Hepatocyte (in vitro differentiated cells): ENCODE measurements at places on chromosomes 12 and 14. TPM values are rescaled to one million over a fixed set of nuclear protein-coding genes. Genes with fewer than 3 reads are reported as not detected.
A peak's percentile ranks its signal among the peaks of the same experiment; 100 is the strongest.

DNA sequence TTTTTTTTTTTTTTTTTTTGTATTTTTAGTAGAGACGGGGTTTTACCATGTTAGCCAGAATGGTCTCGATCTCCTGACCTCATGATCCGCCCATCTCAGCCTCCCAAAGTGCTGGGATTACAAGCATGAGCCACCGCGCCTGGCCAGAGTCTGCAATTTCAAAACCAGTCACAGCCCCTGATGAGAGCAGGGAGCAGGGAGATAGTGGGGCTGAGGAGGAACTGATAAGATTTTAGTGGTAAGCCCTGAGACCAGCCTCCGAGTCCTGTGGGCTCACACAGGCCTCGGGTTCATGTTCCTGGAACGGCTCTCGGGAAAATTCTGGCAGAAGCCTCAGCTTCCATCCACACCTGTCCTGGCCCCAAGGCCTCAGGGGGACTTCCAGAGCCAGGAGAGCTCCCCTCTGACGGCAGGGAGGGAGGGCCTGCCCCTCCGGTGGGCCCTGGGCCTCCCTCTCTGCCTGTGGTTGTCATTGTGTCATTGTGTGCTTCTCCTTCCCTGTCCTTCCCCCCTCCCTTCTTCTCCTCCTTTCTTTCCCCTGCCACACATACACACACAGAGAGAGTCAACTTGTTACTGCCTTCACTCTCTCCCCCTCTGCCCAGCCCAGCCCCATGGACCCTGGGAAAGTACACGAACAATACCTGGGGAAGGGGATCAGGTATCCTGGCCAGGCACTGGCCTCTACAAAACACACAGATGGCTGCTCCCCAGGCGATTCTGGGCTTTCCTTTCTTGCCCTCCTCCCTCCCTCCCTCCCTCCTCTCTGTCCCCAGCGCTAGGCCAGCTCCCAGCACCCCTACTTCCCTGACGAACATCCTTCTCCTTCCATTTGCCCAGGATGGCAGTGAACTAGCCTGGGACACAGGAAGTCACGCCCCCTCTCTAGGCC lies 294.1 kb downstream of the DPF3 start:
- no peak for DNase-seq

GRCh38 chr12:122022393-122023338 lies 982 bp downstream of the BCL7A start:
- peak; percentile 59 for DNase-seq

DNA sequence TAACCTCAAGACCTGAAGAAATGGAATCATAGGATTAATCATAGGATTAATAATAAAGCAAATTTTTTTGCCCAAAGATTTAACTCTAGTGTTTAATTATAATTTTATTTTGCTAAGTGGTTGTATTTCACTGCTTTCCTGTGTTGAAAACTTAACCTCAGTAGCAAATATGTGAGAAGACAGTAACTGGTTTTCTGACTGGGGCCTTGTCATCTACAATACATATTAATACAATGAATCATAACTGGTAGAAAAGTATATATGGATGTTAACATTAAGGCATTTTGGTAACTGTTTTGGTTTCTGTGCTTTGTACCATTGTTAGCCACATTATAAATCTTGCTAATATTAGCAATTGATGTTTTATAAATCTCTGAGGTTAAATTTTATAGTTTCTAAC lies 92.2 kb downstream of the ACSS3 start:
- DNase-seq: no peak

- DNase-seq: no peak
These were observed 214.7 kb upstream of the FLRT2 start for GRCh38 chr14:85315290-85315689.

- peak; percentile 43 for DNase-seq
These were observed 215.4 kb downstream of the PELI2 start for GRCh38 chr14:56333359-56334292.

GRCh38 chr14:74148705-74149104 lies 63.9 kb downstream of the LIN52 start:
- DNase-seq: no peak

GRCh38 chr12:89983622-89984021 lies 275.0 kb upstream of the ATP2B1 start:
- no peak for DNase-seq

DNA sequence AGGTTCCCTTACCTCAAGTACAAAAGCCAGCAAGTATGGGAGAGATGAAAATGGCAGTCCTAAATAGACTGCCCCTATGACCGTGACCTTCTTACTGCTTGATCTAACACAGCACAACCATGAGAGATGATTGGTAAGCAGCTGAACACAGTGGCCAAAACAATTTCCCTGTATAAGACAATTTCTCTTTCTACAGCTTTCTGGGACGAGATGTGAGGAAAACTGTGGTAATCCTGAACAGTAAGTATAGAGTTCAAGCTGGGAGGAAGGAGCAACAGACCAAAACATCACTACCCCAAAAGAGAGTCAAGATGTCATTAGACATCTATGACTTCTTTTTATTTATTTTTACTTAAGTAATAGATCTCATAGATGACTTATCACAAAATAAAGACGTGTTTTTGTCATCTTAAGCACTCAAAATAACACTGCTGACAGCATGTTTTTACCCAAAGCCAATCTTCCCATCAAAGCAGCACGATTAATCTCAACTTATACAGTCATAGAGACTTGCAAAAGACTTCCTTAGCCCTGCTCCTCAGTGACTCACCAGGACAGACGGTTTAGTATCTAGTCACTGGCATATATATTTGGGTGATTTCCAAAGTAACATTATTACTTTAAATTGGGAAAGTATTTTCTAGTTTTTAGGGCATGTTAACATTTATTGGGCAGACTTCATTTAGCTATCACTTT lies 3.7 kb downstream of the TMEM52B start:
- peak; percentile 32 for DNase-seq

DNA sequence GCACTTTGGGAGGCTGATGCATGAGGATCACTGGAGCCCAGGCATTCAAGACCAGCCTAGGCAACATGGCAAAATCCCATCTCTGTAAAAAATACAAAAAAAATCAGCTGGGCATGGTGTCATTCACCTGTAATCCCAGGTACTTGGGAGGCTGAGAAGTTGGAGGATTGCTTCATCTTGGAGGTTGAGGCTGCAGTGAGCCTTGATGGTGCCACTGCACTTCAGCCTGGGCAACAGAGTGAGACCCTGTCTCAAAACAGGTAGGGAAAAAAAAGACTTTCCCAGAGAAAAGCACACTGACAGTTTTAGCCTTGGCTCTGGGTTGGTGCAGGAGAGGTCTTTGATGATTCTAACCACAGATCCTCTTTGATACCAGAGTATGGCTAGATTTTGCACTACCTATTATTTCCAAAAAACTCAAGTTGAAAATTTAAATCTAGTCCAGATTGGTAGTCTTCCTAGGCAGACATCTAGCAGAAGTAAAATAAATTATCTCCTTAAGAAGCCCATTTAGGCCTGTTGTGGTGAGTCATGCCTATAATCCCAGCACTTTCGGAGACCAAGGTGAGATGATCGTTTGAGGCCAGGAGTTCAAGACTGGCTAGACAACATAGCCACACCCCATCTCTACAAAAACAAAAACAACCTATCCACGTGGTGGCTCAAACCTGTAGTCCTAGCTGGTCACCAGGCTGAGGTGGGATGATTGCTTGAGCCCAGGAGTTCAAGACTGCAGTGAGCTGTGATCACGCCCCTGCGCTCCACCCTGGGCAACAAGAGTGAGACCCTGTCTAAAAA lies 18.6 kb downstream of the LARP4 start:
- DNase-seq: no peak

- peak; percentile 61 for DNase-seq
These were observed 123.3 kb downstream of the SSPN start for GRCh38 chr12:26318661-26319068.

GRCh38 chr12:11687528-11687927 lies 38.1 kb downstream of the ETV6 start:
- no peak for DNase-seq

- no peak for DNase-seq
These were observed 17.4 kb upstream of the ANKRD33 start for GRCh38 chr12:51870504-51870903.

DNA sequence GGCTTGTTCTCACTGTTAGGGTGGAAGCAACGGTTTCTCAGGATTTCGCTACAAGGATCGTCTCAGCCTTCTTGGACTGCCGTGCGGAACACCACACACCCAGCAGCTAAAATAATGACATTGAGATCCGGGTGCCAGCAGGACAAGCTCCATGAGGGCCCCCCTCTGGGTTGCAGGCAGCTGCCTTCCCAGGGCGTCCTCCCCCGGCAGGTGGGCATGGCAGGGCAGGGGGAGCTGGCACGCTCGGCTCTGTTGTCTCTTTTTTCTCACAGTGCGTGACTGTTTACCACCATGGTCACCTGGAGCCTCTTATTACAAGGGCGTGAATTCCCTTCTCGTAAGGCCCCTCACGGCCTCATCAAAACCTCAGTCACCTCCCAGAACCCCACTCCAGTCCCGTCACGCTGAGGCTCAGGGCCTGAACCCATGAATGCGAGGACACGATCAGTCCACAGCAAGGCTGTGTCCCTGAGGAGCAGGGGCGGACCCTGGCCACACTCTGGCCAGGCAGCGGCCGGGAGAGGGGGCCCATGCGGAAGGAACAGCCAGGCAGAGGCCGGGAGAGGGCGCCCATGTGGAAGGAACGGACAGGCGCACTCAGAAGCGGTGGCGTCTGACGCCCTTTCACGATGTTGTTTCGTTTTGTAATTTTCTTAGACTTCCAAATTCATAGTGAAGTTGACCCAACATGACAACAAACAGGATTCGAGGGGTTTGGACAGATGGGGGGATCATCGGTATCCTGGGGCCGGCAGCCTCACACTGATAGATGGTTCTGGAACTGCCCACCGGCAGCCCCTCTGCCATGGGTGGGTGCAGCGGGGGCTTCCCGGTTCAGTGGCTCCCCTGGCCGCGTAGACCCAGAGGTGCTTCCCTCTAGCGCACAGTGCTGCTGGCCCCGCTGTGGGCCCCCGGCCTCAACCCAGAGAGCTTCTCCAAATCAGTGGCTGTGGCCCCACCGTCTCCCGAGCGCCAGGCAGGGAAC lies 10.0 kb downstream of the LRCOL1 start:
- DNase-seq: peak; percentile 85

- no peak for DNase-seq
These were observed 193.3 kb downstream of the KTN1 start for GRCh38 chr14:55773312-55773711.

DNA sequence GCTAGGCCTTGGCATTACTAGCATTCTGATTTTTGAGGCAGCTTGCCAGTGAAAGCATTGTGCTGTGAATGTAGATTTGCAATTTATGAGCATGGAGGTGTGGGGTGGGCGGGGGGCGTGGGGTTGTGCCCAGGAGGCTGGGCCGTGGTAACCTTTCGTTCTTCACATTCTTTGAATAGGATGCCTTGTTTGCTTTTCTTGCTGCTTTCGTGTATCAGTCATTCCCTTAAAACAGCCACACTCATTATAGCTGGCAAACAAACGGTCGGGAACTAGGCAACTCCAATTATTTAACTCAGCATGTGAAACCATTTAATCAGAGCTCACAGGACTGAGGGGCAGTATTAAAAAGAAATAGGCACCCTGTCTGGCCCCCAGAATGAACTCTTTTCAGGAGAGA lies 115.9 kb upstream of the PELI2 start:
- peak; percentile 14 for DNase-seq

- DNase-seq: no peak
These were observed 154.3 kb downstream of the TMX1 start for GRCh38 chr14:51394384-51394783.

- no peak for DNase-seq
These were observed 97.3 kb upstream of the RBM19 start for GRCh38 chr12:114063435-114063834.

DNA sequence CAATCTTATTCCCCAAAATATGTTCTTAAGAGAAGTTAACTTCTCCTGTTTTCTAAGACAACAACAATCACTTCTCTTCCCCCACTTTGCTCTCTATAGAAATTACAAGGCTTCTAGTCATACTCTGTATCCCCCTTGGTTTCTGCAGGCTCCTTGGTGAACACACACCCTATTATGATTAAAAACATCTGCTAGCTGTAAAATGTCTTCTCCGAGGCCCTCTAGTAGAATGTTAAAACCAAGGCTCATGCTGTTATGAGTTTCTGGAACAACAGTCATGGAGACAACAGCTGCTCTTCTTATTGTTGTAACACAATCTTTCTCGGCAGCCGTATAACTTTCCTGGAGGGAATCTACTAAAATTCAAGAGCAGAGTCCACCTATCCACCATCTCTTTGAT lies 397.5 kb upstream of the CCDC196 start:
- no peak for DNase-seq

GRCh38 chr14:44782775-44783238 lies 178.9 kb downstream of the KLHL28 start:
- DNase-seq: no peak

DNA sequence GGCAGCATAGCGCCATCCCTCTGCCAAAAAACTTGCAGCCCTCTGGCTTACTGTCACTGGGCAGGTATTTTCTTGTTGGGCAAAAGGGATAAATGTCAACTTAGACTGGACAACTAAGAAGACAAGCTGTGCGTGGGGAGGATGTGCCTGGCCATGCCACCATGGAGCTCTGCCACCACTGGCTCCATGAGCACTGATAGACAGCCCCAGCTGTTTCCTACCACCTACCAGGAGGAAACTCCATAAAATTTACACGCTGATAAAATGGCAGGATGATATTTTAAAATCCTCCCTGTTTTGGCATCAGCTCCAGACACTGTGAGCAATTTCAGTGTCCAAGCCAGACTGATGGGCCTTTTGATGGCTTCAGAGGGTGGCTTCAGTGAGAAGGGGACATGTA lies 7.1 kb upstream of the GALNT16 start:
- DNase-seq: no peak

GRCh38 chr14:101797856-101798255 lies 36.3 kb downstream of the PPP2R5C start:
- no peak for DNase-seq

DNA sequence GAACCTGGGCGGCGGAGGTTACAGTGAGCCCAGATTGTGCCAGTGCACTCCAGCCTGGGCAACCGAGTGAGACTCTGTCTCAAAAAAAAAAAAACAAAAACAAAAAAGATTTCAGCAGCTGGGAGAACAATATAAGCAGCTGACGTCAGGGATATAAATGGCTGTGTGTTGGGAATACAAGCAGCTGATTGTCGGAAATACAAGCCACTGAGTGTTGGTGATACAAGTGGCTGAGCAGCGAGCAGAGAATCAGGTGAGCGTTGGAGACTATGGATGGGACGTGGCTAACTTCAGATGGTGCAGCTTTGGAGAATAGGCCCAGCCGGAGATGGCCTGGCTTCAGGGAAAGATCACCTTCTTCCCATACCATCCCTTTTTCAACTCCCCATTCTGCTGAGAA lies 32.0 kb downstream of the PSEN1 start:
- DNase-seq: no peak

DNA sequence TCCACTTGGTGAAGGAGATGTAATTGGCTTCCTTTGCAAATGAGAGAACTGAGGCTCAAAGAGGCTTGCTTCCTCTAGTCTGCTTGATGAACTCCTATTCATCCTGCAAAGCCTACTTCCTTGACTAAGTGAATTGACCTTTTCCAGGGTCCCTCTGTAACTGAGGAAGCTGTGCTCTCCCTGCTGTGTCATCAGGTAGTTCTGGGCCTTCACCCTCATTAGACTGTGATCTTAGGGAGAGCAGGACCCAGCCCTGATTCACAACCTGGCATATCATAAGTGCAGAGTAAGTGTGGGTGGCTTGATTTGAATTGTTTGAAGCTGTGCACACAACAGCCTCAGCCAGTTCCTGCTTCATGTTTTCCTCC lies 16.3 kb downstream of the ASB2 start:
- DNase-seq: peak; percentile 46

SYCP3 gene
- total RNA-seq: 0.07 TPM in 1 of 2 replicates, not detected in the other

LTBP2 gene
- 3.0 and 8.6 TPM in 2 replicates for total RNA-seq

FAM181A gene
- total RNA-seq: not detected in 2 replicates

NEUROD4 gene
- total RNA-seq: not detected in 2 replicates

ATL1 gene
- 5.1 and 6.0 TPM in 2 replicates for total RNA-seq

P3H3 gene
- 19.6 and 38.1 TPM in 2 replicates for total RNA-seq

EID3 gene
- total RNA-seq: 8.0 and 10.1 TPM in 2 replicates

TAS2R31 gene
- 6.2 and 9.4 TPM in 2 replicates for total RNA-seq

TMEM63C gene
- 4.9 and 5.1 TPM in 2 replicates for total RNA-seq

CISTR gene
- total RNA-seq: not detected in 2 replicates

LAG3 gene
- total RNA-seq: 0.52 and 0.70 TPM in 2 replicates
